CD8-positive, alpha-beta memory T cell (primary cell): ENCODE measurements at places on chromosomes 6 and 20. TPM values are rescaled to one million over a fixed set of nuclear protein-coding genes. Genes with fewer than 3 reads are reported as not detected.

MCM8 gene
- 33.8 TPM for total RNA-seq

DNA sequence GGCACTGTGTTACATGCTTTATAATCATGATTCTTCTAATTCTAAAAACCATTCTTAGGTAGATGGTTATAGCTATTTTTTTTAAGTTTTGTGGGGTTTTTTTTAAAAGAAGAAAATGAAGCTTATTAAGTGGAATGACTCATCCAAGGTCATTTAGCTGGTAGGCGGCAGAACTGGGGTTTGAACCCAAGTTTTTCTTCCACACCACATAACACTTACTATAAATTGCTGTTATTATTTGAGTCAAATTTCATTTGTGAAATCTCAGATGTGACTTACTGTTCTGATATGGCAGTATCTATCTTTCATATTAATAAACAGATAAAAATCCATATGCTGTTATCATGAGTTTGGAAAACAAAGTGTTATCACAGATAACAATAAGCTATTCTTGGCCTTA lies 10.4 kb upstream of the COL10A1 start:
- peaks cover 8% of the 10 kb centered on the region for H3K4me1 ChIP-seq
- no peak overlapping the region for H3K4me3 ChIP-seq
- DNase-seq, result no peak

- no peak overlapping the region for H3K27ac ChIP-seq
- no peak overlapping the region for H3K4me3 ChIP-seq
- no peaks in the 10 kb centered on the region for H3K36me3 ChIP-seq
- peaks cover 20% of the 10 kb centered on the region for H3K27me3 ChIP-seq
- no peak for DNase-seq
Measured at GRCh38 chr20:21090721-21091120, 15.4 kb downstream of the LINC00237 start.

DNA sequence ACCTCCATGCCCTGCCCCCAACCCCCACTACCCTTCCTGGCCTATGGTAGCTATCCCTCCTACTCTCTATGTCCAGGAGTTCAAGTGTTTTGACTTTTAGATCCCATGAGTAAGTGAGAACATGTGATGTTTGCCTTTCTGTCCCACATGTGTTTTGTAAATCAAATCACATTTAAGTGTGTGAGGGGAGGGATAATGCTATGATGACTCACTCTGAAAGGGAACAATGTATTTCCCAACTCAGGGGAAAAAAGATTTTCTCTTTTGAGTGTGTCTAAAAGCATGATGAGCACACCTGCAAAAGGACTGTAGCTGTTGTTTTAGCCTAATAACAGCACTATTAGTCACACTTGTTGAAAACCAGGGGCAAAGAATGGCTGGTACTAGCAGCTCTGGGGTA lies 193.7 kb downstream of the GJA10 start:
- no peaks in the 10 kb centered on the region for H3K36me3 ChIP-seq
- DNase-seq, result no peak
- peaks cover 26% of the 10 kb centered on the region for H3K4me1 ChIP-seq

DNA sequence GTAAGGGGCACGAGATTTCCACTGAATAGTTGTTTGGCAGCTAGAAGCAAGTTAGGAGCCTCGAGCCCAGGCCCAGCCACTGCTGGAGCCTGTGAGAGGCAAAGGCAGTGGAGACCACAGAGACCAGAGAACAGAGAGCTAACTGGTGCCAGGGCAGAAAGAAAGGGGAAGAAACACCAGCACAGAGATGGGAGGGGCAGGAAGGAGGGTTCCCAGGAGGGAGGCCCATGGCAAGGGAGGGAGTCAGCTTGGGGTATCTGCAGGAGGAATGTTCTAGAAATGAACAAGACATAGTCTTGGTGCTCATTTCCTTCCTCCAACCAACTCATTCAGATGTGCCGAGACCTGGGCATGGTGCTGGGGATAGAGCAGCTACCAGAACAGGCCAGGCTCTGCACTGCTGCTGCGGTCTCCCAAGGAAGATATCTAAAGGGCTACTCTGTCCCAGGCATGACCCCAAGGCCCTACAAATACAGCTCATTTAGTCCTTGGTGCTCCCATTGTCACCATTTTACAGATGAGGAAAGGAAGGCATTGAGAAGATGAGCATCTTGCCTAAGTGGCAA lies 10.7 kb downstream of the ANGPT4 start:
- no peaks in the 10 kb centered on the region for H3K27me3 ChIP-seq
- no peak overlapping the region for H3K27ac ChIP-seq
- no peaks in the 10 kb centered on the region for H3K4me1 ChIP-seq
- H3K4me3 ChIP-seq, result no peak overlapping the region

DNA sequence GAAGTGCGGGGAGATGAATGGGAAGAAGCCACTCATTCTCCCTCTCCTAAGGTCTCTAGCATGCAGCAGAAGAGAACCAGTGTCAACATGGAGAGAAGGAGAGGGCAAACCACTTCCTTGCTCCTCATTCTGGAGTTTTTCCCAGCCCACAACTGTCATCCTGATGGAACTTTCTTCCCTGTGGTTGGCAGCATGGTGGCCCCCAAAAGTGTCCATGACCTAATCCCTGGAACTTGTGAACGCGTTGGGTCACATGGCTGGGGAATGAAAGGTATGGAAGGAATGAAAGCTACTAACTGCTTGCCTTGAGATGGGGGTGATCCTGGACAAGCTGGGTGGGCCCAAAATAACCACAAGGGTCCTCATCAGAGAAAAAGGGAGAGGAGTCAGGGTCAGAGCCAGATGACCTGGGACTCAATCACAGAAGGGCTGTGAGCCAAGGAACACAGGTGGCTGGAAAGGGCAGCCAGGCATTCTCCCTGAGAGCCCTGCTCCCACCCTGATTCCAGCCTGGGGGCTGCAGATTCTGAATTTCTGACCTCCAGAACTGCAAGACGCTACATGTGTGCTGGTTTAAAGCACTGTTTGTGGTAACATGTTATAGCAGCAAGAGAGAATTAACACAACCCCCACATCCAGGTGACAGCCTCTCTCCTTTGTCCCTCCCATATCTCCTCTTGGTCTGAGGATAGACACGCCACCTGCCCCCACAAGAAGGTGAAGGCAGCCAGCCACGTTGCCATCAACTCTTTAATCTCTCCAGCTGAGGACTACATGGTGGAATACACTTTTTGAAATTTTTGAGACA lies 63.2 kb downstream of the PYGB start:
- H3K27ac ChIP-seq, result peak overlapping the region; percentile 64
- H3K36me3 ChIP-seq, result no peaks in the 10 kb centered on the region
- peaks cover 17% of the 10 kb centered on the region for H3K4me1 ChIP-seq
- DNase-seq, result no peak
- H3K4me3 ChIP-seq, result peak overlapping the region; percentile 52

DNA sequence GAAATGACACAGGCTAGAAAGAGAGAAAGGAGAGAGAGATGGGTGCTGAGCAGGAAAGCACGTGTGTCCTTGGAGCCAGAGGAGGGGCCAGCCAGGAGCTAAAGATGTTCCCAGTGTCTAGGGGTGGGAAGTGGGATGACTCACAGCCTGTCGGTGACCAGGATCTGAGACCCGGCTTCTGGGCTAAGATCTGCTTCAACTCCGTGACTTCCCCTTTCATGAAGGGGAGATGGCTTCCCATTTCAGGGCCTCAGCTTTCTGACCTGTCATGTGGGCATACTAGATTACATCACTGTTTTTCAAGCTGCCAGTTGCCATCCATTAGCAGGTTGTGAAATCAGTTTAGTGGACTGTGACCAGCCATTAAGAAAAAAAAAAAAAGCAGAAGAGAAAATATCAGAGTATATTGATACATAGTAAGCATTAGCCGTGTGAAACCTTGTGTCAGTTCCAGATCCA lies 5.4 kb downstream of the TGM3 start:
- no peaks in the 10 kb centered on the region for H3K27me3 ChIP-seq
- no peaks in the 10 kb centered on the region for H3K36me3 ChIP-seq
- DNase-seq, result no peak
- no peak overlapping the region for H3K27ac ChIP-seq
- H3K4me1 ChIP-seq, result no peaks in the 10 kb centered on the region
